GM12878 (cell line): ENCODE measurements at places on chromosomes 2 and 18. TPM values are rescaled to one million over a fixed set of nuclear protein-coding genes. Genes with fewer than 3 reads are reported as not detected.

TLX2 gene
- total RNA-seq: 5.3 and 5.5 TPM in 2 replicates

DNA sequence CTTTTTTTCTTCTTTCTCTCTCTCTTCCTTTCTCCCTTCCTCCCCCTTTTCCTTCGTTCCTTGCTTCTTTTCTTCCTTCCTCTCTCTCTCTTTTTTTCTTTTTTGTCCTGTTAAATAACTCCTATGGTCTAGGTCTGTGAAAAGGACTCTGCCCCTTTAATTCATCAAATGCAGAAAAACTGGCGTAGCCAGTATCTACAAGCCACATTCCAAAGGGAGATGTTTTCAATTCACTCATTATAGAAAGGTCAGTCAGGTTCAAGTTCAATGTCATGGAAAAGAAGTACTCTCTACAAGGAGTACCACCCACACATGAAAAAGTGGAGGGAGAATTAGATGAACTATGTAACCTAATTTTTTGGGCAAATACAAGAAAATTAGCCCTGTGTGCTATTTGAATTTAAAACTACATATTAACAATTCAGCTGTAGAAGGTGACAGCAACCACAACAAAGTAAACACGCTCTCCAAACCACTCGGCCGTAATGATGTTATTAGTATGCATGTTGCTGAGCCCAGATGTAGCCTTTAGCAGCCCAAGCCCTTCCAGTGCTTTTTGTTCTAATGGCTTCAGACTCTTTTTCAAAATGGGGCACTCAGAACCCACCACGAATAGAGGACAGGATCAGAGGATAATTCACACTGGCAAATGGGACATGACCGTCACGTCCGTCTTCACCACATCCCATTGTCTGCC is 735.4 kb upstream of the FANCL start:
- no peak for DNase-seq
- H3K4me3 ChIP-seq: no peak overlapping the region
- no peaks in the 10 kb centered on the region for H3K36me3 ChIP-seq
- no peak overlapping the region for H3K27ac ChIP-seq

- no peak for DNase-seq
- no peaks in the 10 kb centered on the region; the same call in 1 of the 2 replicates for H3K27me3 ChIP-seq
- H3K4me3 ChIP-seq: no peak overlapping the region
- no peaks in the 10 kb centered on the region for H3K36me3 ChIP-seq
- no peaks in the 10 kb centered on the region for H3K4me1 ChIP-seq
Observed at GRCh38 chr2:127012215-127012614, 94.7 kb downstream of the BIN1 start.

SERPINB3 gene
- not detected in 2 replicates for total RNA-seq

- no peaks in the 10 kb centered on the region for H3K27me3 ChIP-seq
- H3K36me3 ChIP-seq: no peaks in the 10 kb centered on the region
- DNase-seq: no peak
- H3K27ac ChIP-seq: no peak overlapping the region
- H3K4me1 ChIP-seq: no peaks in the 10 kb centered on the region
- H3K4me3 ChIP-seq: no peak overlapping the region
Observed at GRCh38 chr2:30663321-30663720, 143.9 kb downstream of the CAPN13 start.

GRCh38 chr2:181318504-181319280 is 138.5 kb upstream of the ITGA4 start:
- peaks cover 13% of the 10 kb centered on the region; the same call in 1 of the 2 replicates for H3K4me1 ChIP-seq
- H3K36me3 ChIP-seq: no peaks in the 10 kb centered on the region
- no peak for DNase-seq
- H3K4me3 ChIP-seq: no peak overlapping the region
- H3K27ac ChIP-seq: no peak overlapping the region

DNA sequence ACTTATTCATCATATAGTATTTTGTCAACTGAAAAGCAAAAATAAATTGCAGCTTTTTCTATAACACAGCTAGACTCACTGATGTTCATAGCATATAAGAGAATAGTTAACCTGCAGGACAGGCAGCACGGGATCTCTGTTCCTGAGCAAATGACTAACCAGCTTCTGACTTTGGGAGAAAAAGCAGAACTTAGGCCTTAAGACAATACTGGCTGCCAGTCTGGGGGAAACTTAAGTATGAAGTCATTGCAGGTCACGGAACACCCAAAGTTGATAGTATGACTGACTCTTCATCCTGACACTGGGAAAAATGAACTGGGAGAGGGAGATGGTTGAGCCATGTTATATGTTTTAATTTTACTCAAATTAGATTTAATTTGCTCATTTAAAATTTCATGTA is 113.0 kb downstream of the DPP4 start:
- no peaks in the 10 kb centered on the region for H3K4me1 ChIP-seq
- no peak for DNase-seq
- no peak overlapping the region for H3K27ac ChIP-seq

DNA sequence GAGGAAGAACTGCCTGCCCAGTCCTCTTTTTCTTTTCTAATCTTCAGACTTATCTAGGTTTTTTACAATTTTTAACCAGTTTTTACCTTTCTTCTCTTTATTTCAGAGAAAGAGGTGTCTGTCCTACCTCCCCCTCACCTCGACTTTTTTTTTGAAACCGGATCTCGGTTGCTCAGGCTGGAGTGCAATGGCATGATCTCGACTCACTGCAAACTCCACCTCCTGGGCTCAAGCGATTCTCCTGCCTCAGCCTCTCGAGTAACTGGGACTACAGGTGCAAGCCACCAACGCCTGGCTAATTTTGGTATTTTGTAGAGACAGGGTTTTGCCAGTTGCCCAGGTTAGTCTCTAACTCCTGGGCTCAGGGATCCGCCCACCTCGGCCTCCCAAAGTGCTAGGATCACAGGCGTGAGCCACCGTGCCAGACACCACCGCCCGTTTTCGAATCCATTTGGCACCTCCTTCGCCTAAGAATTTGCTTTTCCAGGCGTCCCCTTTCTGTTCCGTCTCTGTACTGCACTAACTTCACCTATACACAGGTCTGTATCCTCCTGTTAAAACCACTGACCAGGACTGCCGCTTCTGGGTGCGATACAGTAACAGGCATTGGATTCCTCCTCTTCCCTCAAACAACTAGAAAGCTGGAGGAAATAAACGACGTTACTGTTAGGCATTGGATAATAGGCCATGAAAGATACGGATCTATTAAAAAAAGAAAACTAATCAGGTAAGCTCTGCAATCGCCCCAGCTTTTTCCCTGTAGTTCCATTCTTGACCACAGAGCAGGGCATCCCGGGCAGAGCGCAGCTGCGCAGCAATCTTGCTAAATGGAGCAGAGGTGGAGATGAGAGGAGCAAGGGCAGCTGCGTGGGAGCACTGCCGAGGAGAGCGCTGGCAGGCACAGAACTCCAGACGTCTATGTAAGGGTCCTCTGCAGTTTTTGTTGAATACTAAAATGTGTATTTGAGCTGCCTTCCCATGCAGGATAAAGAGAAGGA is 69.9 kb downstream of the ZC3H6 start:
- peaks cover 6% of the 10 kb centered on the region for H3K4me1 ChIP-seq
- no peak for DNase-seq
- H3K27me3 ChIP-seq: no peaks in the 10 kb centered on the region
- H3K4me3 ChIP-seq: no peak overlapping the region

LAPTM4A gene
- 26.9 and 27.2 TPM in 2 replicates for total RNA-seq

DNA sequence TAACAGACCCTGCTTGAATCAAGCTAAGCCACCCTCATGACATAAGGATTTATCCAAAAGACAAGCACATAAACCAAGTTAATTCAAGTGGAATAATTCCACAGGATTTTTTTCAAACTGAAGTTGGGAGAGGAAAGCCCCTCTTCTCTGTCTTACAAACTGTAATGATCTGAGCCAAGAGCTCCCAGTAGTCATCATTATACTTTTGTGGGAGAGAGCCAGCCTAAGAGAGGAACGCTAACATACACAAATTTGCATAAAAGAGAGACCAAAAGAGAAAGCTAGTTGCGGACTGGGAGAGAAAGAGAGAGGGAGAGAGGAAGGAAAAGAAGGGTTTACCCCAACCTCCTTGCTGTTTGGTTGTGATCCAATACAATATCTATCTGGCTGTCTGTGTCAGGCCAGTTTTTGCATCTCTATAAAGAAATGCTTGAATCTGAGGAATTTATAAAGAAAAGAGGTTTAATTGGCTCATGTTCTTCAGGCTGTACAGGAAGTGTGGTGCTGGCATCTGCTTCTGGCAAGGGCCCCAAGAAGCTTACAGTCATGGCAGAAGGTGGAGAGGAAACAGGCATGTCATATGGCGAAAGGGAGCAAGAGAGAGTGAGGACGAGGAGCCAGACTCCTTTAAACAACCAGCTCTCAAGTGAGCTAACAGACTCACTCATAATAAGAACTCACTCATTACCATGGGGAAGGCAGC is 20.8 kb upstream of the PUM2 start:
- peaks cover 6% of the 10 kb centered on the region for H3K4me1 ChIP-seq
- DNase-seq: no peak
- no peak overlapping the region for H3K4me3 ChIP-seq

DNA sequence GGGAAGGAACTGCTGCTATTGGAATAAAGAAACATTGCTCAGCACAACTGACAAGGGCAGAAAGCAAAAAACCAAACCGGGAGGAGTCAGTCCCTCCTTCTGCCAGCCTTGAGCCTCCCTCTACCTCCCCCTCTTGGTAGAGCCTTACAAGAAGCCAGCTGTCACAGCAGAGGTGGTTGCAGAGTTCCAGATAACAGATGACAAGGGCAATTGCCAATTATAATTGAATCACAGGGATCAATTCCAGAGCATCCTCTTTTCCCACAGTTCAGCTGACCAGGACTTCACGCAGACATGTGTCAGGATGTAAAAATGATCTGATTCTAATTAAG is 548.2 kb upstream of the LRRTM1 start:
- H3K4me1 ChIP-seq: no peaks in the 10 kb centered on the region
- no peak overlapping the region for H3K4me3 ChIP-seq
- no peak for DNase-seq
- H3K36me3 ChIP-seq: no peaks in the 10 kb centered on the region

DNA sequence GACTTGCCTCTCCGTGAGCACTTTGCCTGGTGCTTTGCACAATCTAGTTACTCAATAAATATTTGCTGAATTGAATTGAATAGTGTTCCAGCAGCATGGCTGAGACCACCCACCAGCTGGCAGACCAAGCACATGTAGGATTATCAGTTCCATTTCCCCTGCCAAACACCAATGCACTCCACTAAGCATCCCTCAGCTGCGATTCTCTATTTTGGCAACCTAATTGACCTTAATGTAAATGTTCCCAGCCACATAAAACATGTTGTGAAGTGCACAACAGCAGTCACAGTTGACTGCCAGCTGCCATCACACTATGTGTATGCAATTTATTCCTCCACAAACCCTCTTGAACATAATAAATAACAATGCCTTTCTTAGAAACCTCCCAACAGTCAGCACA is 1879.4 kb upstream of the PIK3C3 start:
- no peaks in the 10 kb centered on the region for H3K36me3 ChIP-seq
- no peak overlapping the region for H3K4me3 ChIP-seq
- H3K4me1 ChIP-seq: no peaks in the 10 kb centered on the region
- no peak overlapping the region for H3K27ac ChIP-seq
- DNase-seq: no peak

DNA sequence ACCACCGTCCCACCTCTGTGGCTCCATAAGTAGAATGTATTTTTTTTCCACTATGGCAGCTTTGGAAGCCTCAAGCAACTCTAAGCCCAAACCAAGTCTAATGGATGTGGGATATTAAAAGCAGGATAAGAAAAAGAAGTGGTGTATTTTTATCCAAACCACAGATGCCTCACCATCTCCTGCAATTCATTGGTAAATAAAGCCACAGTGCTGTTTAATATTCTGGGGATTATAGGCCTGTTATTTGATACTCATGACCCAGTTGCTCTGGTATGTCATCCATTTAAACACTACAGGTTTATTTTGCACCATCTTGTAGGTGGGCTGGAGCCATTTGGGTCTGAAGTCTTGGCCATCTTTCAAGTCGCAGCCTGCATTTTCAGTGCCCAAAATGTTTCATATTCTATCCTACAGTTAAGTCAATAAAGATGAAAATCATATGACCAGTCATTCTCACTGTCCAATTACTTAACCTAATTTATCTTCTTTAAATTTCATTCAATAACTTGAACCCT is 279.5 kb upstream of the EPHA4 start:
- no peaks in the 10 kb centered on the region for H3K27me3 ChIP-seq
- no peak overlapping the region for H3K27ac ChIP-seq
- DNase-seq: no peak

DNA sequence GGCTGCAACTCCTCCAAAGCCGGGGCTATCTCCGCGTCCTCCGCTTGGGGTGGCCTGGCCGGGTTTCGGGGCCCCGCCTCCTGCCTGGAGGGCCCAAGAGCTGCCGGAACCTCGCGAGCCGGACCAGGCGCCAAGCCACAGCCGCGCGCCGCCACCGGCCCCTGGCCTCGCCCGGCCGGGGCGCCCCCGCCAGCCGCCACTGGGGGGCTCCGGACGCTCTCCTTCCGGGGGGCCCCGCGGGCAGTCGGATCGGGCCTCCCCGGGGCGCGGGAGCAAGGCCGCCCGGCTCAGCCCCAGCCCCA is 17.4 kb upstream of the HAAO start:
- no peaks in the 10 kb centered on the region for H3K36me3 ChIP-seq
- peak overlapping the region; percentile 97 for H3K27ac ChIP-seq
- H3K4me3 ChIP-seq: peak overlapping the region; percentile 68
- no peaks in the 10 kb centered on the region for H3K27me3 ChIP-seq
- no peak for DNase-seq

GRCh38 chr2:35938838-35939237 is 416.7 kb upstream of the CRIM1 start:
- DNase-seq: no peak
- no peak overlapping the region for H3K4me3 ChIP-seq
- H3K27me3 ChIP-seq: no peaks in the 10 kb centered on the region

DNA sequence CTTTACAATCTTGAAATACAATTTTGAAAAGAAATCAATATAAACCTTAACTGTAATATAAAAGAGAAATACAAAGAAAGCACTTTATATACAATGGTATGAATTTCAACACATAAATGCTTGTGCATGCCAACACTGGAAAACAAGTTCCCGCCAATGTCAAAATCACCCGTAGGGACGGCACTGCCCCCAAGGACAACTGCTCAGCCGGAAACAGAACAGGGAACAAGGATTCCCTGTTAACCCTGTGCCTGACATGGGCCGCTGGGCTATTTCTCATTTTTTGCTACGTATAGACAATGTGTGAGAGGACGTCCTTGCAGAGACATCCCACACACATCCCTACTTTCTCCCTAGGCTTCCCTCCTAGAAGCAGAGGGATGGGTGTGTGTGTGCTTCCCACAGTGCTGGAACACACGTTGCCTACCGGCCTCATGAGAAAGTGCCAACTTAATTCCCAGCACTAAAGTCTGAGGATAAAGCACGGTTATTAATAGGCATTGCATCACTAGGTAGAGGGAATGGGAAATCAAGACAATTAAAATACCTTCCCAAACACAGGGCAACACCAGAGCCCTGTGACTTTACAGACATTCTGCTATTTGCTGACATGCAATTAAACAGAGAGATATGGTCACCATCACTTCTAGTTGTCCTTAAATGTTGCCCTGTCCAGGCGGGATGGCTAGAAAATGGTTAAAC is 14.4 kb downstream of the AFG3L2 start:
- no peak overlapping the region for H3K4me3 ChIP-seq
- H3K27ac ChIP-seq: no peak overlapping the region
- H3K27me3 ChIP-seq: no peaks in the 10 kb centered on the region
- DNase-seq: no peak
- peaks cover 34% of the 10 kb centered on the region for H3K36me3 ChIP-seq
- H3K4me1 ChIP-seq: no peaks in the 10 kb centered on the region

GRCh38 chr18:51498085-51498855 is 300.8 kb upstream of the MEX3C start:
- no peaks in the 10 kb centered on the region for H3K4me1 ChIP-seq
- no peaks in the 10 kb centered on the region for H3K27me3 ChIP-seq
